ENCODE measurements at places on chromosomes 12 and 14.

- no peak for DNase-seq
Observed at GRCh38 chr12:6056406-6057240, 67.8 kb downstream of the VWF start.

DNA sequence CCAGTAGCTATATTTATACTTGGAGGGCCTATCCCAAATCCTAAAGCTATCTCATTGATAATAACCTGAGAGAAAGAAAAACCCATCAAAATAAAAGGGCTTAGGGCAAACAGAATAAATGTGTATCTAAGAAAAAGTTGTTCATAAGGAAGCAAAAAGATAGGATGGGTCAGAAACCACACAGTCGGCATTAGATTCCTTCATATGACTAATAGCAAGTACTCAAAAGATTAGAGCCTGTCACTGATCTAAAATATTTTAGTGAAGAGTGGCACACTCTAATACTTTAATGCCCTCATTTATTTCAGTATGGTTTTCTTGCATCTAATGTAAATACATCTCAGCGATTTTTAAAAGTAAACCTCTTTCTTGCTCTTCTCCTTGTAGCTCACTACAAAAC lies 17.1 kb upstream of the NAV3 start:
- DNase-seq: no peak

- no peak for DNase-seq
Observed at GRCh38 chr12:41049033-41049432, 139.1 kb upstream of the PDZRN4 start.

GRCh38 chr14:103846543-103847450 lies 578 bp downstream of the PPP1R13B start:
- peak; percentile 29 for DNase-seq

GRCh38 chr12:18853570-18854366 lies 115.8 kb downstream of the CAPZA3 start:
- no peak for DNase-seq

- DNase-seq: no peak
Observed at GRCh38 chr12:54026640-54027441, 1.4 kb upstream of the HOXC6 start.

DNA sequence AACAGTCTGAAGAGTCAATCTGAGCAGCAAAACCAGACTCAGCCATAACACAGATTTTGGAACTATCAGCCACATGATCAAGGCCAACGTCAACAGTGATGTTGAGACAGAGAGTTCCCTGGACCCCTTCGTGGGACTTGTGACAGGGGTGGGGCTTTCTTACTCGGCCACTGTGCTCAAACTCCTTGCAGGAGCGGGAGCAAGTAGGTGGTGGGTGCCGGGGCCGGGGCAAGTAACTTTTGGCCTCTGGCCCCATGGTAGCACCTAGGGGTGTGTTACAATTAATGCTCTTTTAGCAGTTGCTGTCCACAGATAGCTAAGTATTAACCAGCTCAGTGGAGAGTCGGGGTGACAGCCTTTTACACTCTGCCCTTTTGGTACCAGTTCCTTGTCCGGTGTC lies 384.4 kb downstream of the NUAK1 start:
- no peak for DNase-seq

- no peak for DNase-seq
Observed at GRCh38 chr12:12508612-12509011, 54.1 kb downstream of the DUSP16 start.

Measured in NCI-H524 (cell line).